ENCODE measurements at places on chromosomes 6 and 20. TPM values are rescaled to one million over a fixed set of nuclear protein-coding genes. Genes with fewer than 3 reads are reported as not detected.

Gene TAAR9
- not detected for total RNA-seq

Gene CFAP206
- not detected for total RNA-seq

Gene MUC22
- not detected for total RNA-seq

Gene FAM217A
- total RNA-seq = not detected

- DNase-seq = no peak
Observed at GRCh38 chr6:131951576-131952230, 531 bp upstream of the CCN2 start.

GRCh38 chr6:11977738-11978137 lies 34.4 kb upstream of the HIVEP1 start:
- no peak for DNase-seq

Measured in natural killer cell treated with Interleukin-12 subunit alpha and Interleukin-12 subunit beta and Interleukin-15 and Interleukin-18, amount 100 ng/mL, for 72 hours (primary cell).